ENCODE measurements at places on chromosomes 2 and 18.

- DNase-seq = no peak
Measured at GRCh38 chr2:71683070-71683469, 229.7 kb downstream of the DYSF start.

- DNase-seq = no peak
Measured at GRCh38 chr2:79128406-79128805, 8.1 kb downstream of the REG1A start.

DNA sequence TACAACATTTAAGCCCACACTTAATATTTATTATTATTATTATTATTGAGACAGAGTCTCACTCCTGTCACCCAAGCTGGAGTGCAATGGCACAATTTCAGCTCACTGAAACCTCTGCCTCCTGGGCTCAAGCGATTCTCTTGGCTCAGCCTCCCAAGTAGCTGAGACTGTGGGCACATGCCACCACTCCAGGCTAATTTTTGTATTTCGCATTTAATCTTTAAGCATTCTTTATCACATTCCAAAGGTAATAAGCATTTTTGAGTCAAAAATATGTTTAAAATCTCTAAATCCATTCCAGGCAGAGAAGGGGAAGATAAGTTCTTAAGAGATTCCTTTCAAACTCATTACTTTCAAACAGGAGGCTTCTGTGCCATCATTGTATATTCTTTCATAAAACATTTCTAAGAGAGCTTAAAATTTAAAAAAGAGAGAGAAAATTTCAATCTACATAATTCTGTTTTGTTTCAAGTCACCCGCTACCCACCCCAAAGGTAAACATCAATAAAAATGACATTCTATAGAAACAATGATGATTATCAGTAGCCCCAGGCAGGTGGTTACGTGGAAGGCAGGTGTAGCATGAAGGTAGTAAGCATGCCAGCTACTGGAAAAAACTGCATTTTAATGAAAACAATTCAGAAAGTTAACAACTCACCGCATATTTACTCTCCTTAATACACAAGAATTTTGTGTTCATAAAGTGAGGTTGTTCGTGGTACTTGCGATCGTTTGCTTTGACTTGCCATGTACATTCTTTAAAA is 84.4 kb upstream of the NARS1 start:
- no peak for DNase-seq

DNA sequence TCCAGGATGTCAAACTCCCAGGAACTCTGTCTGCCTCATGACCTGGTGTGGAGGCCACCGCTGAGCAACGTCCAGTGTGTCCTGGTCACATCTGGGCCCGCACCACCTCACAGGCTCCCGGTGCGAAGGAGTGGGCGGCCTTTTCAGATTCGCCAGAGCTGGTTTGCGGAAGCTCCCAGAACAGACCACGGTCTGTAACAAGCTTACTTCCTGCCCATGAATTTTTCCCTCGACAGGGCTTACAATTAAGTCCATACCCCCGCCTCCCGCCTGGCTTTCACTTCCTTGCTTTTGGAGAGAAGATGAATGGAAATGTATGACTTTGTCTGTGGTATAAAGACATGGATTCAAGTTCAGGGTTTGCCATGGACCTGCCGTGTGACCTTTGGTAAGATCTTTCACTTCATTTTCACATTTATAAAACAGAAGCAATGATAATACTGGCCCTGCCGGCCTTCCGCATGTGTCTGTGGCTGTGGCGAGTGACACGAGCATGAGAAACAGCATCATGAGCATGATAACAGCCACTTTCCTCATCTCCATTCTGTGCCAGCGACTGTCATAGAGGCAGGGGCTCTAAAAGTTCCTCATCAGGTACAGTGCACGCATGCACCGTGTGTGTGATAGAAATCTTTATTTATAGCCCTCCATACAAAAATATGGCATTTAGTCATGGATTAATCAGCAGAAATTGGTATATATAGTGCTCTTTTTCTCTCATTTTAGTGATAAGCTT is 31.0 kb upstream of the KCNF1 start:
- DNase-seq = no peak

- DNase-seq = no peak
Measured at GRCh38 chr18:3246635-3247239, 864 bp upstream of the MYL12A start.

GRCh38 chr2:169590804-169591203 is 6.7 kb downstream of the PPIG start:
- no peak for DNase-seq

DNA sequence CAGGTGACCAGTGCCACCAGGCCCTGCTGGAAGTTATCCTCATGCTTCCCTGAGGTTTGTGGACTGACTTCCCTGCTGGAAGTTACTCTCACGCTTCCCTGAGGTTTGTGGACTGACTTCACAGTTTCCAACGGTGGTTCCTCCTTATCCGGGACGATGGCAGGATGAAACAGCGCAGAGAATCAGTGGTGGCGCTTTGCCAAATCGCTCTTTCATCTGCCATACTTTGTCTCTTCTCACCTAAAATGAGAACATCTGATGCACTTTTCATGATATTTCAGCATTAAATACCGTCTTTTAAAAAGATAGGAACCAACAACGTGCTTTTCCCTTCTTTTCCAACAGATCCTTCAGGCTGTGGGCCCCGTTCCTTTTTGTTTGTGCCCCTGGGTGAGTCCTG is 183.3 kb downstream of the LDLRAD4 start:
- no peak for DNase-seq

GRCh38 chr2:175964195-175964594 is 37.9 kb downstream of the LNPK start:
- no peak for DNase-seq

DNA sequence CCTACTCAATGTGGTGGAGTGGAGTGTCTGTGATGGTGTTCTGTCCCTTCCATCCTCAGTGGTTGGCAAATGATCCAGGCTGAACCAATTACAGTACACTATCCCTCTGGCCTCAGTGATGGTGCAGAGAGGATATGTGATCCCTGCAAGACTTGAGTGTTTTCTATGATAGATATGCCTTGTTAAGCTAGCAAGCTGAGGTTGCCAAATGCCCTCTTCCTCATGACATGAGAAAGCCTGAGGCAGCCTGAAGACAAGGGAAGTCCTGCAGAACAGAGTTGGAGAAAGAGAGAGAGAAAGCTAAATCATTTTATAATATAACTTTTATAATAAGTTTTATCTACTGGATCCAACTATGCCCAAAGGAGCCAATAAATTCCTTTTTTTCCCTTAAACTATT is 41.6 kb upstream of the GORASP2 start:
- no peak for DNase-seq

DNA sequence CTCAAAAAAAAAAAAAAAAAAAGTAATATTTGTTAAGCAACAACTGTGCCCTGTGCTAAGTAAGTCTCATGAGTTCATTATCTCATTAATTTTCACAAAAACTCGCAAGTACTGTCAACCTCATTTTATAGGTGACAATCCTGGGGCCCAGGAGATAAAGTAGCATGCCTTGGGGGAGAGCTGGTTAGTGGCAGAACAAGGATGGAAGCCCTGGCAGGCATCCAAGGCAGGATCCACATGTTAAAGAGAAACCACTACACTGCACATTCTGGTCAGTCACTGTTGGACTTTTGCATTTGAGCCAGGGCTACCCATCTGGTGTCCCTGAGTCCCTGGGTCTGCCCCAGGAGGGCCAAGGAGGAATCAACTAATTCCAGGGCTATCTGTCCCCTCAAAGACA is 54.6 kb downstream of the ZFP36L2 start:
- peak; percentile 73 for DNase-seq

DNA sequence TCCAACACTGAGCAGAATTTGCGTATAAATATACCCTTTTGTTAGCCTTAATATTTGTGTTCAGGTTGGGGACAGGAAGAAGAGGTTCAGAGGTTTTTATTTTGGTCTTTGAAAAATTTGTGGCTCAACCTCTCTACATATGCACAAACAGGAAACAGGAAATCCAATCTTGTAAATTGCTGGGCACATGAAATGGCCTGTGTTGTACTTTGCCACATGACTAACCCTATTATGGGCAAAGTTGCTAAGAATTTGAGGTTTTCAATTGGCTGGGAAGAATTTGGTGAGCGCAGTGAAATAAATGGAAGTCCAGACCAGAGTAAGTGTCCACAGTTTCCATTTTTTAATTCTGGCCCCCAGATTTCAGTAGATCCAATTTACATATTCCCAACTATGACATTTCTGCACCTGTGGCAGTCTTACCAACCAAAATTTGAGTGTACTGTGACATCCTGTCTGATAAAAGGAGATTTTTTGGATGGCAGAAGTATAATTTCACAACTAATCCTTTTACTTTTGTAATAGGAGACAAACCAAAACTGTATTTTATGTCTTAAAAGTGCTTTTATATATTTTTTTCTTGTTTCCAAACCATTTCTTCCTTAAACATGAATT is 63.6 kb downstream of the COX7A2L start:
- DNase-seq = no peak

DNA sequence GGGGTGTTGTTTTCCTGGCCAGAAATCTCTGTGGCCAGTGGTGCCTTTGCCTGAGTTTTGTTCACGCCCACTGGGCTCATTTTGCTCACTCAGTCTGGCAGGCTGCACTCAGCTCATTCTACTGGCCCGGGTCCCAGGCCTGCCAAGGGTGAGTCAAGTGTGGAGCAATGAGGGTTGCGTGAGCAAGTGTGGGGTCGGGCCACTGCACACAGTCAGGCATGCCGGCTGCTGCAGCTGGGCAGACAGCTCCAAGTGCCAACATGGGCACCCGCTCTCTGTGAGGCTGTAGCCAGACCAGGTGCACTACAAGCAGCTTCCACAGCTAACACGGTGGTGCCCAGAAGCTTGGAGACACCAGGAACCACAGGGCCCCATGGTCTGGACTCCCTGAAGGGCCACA is 801.1 kb upstream of the RAB6C start:
- no peak for DNase-seq

DNA sequence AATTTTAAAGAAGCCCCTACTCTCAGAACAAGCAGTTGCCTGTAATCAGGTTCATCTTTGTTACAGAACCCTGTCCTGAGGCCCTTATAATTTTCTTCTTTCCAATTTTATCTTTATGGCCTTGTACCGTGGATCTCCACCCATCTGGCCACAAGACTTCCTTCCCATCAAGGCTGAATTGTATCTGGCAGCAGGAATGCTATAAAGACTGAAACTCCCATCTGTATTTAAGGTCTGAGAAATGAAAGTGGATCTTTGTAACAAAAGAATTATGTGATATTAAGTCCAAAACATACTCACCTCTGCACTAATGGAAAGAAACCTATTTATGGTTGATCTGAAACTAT is 91.8 kb downstream of the METTL8 start:
- no peak for DNase-seq

DNA sequence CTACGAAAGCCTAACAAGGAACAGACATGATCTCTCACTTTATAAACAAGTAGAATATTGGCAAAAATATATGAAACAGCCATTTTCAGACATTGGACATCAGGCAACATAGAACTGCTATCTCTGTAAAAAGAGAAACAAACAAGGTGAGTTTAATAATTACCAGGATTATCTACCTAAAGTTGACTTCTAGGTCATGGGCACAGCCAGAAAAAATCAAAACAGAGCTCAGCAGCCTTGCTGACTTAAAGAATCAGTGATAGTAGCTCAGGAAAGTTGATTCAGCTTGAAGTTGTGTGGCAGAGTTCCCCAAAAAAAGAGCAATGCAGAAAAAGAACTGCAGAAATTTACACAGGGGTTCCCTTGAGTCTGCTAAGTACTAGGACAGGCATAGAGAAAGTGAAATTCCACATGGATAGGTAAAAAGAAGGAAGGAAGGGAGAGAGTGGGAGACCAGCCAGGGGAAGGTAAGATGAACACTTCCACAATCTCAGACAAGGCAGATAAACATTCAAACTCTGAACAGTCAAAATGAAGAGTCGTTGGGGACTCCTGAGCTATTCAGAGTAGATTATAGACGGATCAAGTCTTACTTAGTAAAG is 102.0 kb downstream of the EXOC6B start:
- no peak for DNase-seq

DNA sequence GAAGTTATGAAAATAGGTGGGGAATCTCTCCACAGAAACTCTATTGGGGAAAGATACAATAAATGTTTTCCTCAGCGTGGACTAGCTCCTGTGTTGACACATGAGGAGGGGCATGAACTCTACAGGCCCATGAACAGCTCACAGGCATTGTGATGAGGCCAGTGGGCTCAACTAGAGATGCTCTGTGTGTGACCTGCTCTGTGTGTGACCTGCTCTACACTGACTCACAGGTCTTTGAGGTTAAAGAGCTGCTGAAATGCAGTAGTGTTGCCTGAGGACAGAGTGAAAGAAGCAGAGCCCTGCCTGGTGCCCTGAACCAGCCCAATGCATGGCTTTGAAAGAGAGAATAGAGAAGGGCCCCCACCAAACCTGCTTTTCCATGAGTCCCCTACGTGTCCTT is 117.6 kb downstream of the MCFD2 start:
- no peak for DNase-seq

GRCh38 chr2:48383036-48383435 is 146.9 kb upstream of the STON1 start:
- DNase-seq = no peak

- no peak for DNase-seq
Measured at GRCh38 chr2:136065384-136065783, 52.6 kb downstream of the CXCR4 start.

DNA sequence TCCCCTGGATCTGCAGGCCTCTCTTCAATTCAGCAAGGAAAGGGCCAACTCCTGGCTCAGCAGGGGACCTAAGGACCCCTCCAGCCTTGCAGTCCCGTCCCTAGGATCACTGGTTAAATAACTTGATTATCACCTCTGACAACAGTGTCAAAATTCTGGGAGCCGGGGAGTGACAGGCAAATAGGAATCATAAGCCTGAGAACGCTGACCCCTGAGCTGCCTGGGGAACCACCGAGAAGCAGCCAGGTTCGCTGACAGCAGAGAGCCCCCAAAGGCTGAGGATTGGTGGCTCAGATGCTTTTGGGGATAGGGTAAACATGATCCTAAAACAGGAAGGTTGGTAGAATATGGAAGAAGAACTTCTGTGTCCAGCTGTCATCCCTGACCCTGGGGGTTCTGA is 17.5 kb upstream of the TNS1 start:
- DNase-seq = no peak

DNA sequence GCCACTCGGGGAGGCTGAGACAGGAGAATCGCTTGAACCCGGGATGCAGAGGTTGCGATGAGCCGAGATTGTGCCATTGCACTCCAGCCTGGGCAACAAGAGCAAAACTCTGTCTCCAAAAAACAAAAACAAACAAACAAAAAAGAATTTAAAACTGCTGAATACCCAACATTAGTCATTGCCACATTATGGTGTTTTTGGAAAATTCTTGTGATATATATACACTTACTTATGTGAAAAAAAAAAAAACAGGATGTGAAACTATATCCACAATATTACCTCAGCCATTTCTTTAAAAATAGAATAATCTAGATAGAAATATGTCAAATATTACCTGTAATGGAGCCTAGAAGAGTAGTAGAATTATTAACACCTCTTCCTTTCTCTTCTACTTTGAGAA is 288.3 kb upstream of the FN1 start:
- DNase-seq = no peak
